ENCODE measurements at places on chromosomes 4 and X. TPM values are rescaled to one million over a fixed set of nuclear protein-coding genes. Genes with fewer than 3 reads are reported as not detected.

Gene MAGEB1
- polyA plus RNA-seq = not detected

Gene CHRNA9
- not detected for polyA plus RNA-seq

Gene CT45A10
- polyA plus RNA-seq = not detected

Gene SPANXC
- polyA plus RNA-seq = not detected

Gene MND1
- polyA plus RNA-seq = not detected

Gene EFHC2
- polyA plus RNA-seq = 0.22 TPM

Gene PABPC4L
- not detected for polyA plus RNA-seq

Gene BEND4
- polyA plus RNA-seq = 0.12 TPM

Gene MAB21L2
- polyA plus RNA-seq = not detected

Gene REELD1
- polyA plus RNA-seq = 0.94 TPM

- no peak overlapping the region for H3K27ac ChIP-seq
- no peaks in the 10 kb centered on the region for H3K4me1 ChIP-seq
- H3K36me3 ChIP-seq = no peaks in the 10 kb centered on the region
- H3K27me3 ChIP-seq = no peaks in the 10 kb centered on the region
- DNase-seq = no peak
- H3K4me3 ChIP-seq = no peak overlapping the region
These were observed 92.4 kb downstream of the CXCL13 start for GRCh38 chr4:77697860-77698590.

DNA sequence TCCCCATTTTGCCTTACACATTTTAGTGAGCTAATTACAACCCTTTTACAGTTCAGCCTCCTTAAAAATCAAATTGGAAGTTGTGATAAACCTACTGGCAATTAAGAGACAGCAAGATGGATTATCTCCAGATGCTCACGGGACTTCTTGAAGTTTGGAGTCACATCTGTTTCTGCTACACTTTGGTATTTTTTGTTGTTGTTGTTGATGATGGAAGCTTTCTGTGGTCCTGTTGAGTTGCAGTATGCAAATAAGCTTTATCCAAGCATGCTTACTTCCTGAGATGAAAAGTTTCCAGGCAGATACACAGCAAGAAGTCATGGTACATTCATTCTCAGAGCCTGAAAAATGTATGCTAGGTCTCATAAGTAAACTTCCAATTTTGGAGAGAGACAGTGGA is 670.0 kb upstream of the AMOT start:
- no peaks in the 10 kb centered on the region for H3K27me3 ChIP-seq
- H3K27ac ChIP-seq = no peak overlapping the region
- H3K36me3 ChIP-seq = no peaks in the 10 kb centered on the region
- DNase-seq = no peak

GRCh38 chr4:97153042-97153441 is 990.2 kb downstream of the STPG2 start:
- no peaks in the 10 kb centered on the region for H3K27me3 ChIP-seq
- H3K36me3 ChIP-seq = no peaks in the 10 kb centered on the region
- no peak overlapping the region for H3K4me3 ChIP-seq
- H3K4me1 ChIP-seq = no peaks in the 10 kb centered on the region
- H3K27ac ChIP-seq = no peak overlapping the region

DNA sequence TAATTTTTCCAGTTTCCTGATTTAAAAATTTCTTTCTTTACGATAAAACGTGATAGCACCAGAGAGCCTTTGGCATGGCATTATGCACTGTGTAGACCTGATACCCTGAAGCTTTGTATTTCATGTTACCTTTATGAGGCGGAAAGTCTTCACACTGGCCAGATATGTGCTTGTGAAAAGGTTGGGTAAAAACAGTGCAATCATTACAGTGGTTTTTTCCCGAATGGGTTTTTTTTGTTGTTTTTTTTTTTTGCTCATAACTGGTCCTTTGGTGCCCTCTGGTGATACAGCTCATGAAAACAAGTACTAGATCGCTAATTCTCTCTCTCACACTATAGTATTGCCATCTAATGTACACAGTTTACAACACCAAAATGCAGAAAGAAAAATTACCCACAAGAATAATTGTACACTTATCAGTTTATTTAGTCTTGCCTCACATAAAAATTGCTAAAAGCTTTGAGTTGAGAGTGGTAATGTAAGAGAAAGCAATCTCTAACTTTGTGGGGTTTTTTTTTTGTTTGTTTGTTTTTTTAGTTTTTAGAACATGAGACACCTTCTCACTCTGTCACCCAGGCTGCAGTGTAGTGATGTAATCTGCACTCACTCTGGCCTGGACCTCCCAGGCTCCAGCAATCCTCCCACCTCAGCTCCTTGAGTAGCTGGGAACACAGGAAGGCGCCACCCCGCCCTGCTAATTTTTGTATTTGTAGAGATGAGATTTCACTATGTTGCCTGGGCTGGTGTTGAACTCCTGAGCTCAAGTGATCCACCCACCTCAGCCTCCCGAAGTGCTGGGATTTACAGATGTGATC is 21.3 kb downstream of the SPCS3 start:
- peak; percentile 18 for DNase-seq
- H3K4me1 ChIP-seq = no peaks in the 10 kb centered on the region
- no peaks in the 10 kb centered on the region for H3K27me3 ChIP-seq
- no peak overlapping the region for H3K27ac ChIP-seq

GRCh38 chrX:103175944-103176753 is 38.8 kb upstream of the BEX4 start:
- peak; percentile 25 for DNase-seq
- H3K36me3 ChIP-seq = no peaks in the 10 kb centered on the region
- no peak overlapping the region for H3K27ac ChIP-seq
- no peaks in the 10 kb centered on the region for H3K4me1 ChIP-seq
- no peak overlapping the region for H3K4me3 ChIP-seq
- no peaks in the 10 kb centered on the region for H3K27me3 ChIP-seq

- H3K36me3 ChIP-seq = peaks cover 2% of the 10 kb centered on the region
- H3K4me3 ChIP-seq = no peak overlapping the region
- H3K27ac ChIP-seq = no peak overlapping the region
- H3K4me1 ChIP-seq = no peaks in the 10 kb centered on the region
- H3K27me3 ChIP-seq = no peaks in the 10 kb centered on the region
These were observed 22.4 kb upstream of the ARMCX4 start for GRCh38 chrX:101462892-101463291.

DNA sequence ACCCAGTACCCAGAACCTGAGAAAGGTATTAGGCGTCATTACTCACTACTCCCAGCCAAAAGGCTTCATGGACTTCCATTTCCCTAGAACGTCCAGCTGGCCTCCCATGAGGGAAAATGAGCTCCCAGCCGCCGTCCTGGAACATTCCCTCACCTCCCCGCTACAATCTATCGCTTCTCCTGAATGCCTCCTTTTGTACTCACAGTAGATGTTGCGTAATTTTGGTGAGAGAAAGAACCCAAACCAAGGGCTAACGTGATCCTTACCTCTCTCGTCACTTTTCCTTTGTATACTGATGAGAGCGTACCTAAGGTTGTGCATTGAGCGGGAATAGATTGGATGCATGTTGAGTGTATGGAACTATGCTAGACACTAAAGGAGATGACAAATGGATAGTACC is 161.9 kb downstream of the TENM3 start:
- H3K4me3 ChIP-seq = no peak overlapping the region
- no peaks in the 10 kb centered on the region for H3K36me3 ChIP-seq
- H3K27me3 ChIP-seq = no peaks in the 10 kb centered on the region
- no peaks in the 10 kb centered on the region for H3K4me1 ChIP-seq

DNA sequence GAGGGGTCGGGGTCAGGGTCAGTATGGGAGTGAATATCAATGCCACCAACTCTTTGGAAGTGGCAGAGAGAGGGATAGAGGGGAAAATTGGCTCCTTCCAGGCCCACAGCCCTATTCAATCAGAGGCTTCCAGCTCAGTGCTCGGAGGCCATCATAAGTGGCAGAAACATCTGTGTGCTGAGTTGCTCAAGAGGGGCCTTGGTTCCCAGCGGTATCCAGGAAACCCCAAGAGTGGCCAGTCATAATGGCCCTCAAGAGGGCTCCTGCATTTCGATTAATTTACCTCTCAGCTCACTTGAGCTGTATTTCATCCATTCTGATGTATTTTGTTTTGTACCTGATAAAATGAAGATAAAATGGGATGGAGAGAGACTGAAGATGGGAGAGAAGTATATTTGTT is 154.3 kb upstream of the EOLA2 start:
- no peak overlapping the region for H3K4me3 ChIP-seq
- no peaks in the 10 kb centered on the region for H3K4me1 ChIP-seq
- no peak overlapping the region for H3K27ac ChIP-seq
- no peaks in the 10 kb centered on the region for H3K27me3 ChIP-seq
- no peaks in the 10 kb centered on the region for H3K36me3 ChIP-seq
- no peak for DNase-seq

DNA sequence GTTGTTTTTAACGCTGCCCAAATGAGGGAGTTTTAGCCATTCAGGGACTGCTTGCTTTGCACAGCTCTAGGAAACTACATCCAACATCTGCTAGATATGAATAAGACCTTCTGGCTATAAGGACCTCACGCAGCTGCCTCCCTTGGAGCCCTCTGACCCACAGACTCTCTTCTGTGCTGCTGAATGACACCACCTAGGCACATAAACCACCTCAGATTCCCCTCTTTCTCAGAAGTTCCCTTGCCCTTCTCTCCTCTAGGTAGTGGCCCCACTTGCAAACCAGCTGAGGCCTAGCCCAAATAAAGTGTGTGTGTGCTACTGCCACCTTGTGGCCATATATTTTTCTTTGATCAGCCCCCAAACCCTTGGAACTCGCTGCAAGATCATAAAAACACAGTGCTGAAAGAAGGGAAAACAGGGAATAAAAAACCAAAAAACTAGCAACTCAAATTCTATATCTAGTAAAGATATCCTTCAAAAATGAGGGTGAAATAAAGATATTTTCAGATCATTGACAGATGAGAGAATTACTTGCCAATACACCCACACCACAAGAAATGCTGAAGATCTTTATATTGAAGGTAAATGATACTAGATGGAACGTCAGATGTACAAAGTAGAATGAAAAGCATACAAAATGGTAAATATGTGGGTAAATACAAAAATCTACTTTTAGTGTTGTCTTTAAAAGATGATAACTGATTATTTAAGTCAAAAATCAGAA is 265.9 kb downstream of the ADAMTS3 start:
- no peaks in the 10 kb centered on the region for H3K4me1 ChIP-seq
- DNase-seq = peak; percentile 2
- H3K27ac ChIP-seq = no peak overlapping the region
- no peak overlapping the region for H3K4me3 ChIP-seq

- no peaks in the 10 kb centered on the region for H3K4me1 ChIP-seq
- no peak overlapping the region for H3K4me3 ChIP-seq
- H3K36me3 ChIP-seq = no peaks in the 10 kb centered on the region
- no peaks in the 10 kb centered on the region for H3K27me3 ChIP-seq
- no peak overlapping the region for H3K27ac ChIP-seq
- no peak for DNase-seq
These were observed 901.8 kb downstream of the GLUD2 start for GRCh38 chrX:121949041-121949760.

- H3K4me3 ChIP-seq = no peak overlapping the region
- H3K27me3 ChIP-seq = peaks cover 4% of the 10 kb centered on the region
- DNase-seq = no peak
- H3K36me3 ChIP-seq = no peaks in the 10 kb centered on the region
- no peaks in the 10 kb centered on the region for H3K4me1 ChIP-seq
These were observed 22.1 kb downstream of the NHS start for GRCh38 chrX:17397074-17397473.

GRCh38 chrX:129634541-129634940 is 20.2 kb downstream of the APLN start:
- H3K4me1 ChIP-seq = no peaks in the 10 kb centered on the region
- no peaks in the 10 kb centered on the region for H3K36me3 ChIP-seq
- no peak overlapping the region for H3K27ac ChIP-seq
- H3K4me3 ChIP-seq = no peak overlapping the region
- no peaks in the 10 kb centered on the region for H3K27me3 ChIP-seq
- no peak for DNase-seq

- no peak overlapping the region for H3K27ac ChIP-seq
- no peak for DNase-seq
- H3K4me1 ChIP-seq = no peaks in the 10 kb centered on the region
- no peak overlapping the region for H3K4me3 ChIP-seq
These were observed 1.0 kb downstream of the SOX3 start for GRCh38 chrX:140503714-140504351.

GRCh38 chr4:153976954-153977353 is 188.1 kb upstream of the SFRP2 start:
- H3K36me3 ChIP-seq = no peaks in the 10 kb centered on the region
- H3K4me1 ChIP-seq = no peaks in the 10 kb centered on the region
- no peak for DNase-seq
- no peak overlapping the region for H3K4me3 ChIP-seq

DNA sequence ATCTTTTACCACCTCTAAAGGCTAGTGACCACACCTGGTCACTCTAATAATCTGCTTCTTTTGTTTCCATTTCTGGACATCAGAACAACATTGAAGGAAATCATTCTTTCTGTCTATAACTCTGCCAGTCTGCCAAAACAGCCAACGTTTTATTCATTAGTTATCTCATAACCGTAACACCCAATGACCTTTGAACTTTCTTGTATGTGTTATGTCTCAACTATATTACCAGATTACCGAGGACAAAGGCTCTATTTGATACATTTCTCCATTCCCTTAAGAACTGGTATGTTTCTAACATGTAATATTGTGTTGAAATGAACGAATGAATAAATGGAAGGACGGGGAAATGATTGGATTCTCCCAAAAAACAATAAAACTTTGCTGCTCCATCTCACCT is 152.7 kb downstream of the GABRB1 start:
- DNase-seq = no peak
- no peak overlapping the region for H3K4me3 ChIP-seq
- H3K27me3 ChIP-seq = peaks cover 14% of the 10 kb centered on the region
- no peak overlapping the region for H3K27ac ChIP-seq

DNA sequence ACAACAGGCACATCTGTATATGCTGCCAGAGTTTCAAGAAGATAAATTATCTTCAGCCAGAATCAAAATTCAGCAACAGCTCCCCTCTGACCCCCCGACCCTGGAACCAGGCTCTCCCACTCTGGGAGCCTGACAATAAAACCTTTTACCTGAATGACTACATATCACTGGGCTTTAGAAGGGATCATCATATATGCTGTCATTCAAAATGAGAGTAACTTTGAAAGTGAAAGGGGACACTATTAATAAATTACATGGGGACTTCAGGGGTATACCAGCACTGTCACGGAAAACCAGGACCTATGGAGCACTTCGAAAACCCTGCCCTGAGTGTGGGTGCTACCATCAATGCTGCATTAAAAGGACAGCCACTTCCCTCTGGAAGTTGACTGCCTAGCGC is 26.2 kb downstream of the TSPAN5 start:
- no peaks in the 10 kb centered on the region for H3K27me3 ChIP-seq
- DNase-seq = no peak
- H3K4me3 ChIP-seq = no peak overlapping the region
- no peak overlapping the region for H3K27ac ChIP-seq
- H3K36me3 ChIP-seq = no peaks in the 10 kb centered on the region

GRCh38 chr4:162061214-162061613 is 102.6 kb downstream of the FSTL5 start:
- H3K36me3 ChIP-seq = no peaks in the 10 kb centered on the region
- DNase-seq = no peak
- H3K4me1 ChIP-seq = no peaks in the 10 kb centered on the region
- H3K4me3 ChIP-seq = no peak overlapping the region
- no peak overlapping the region for H3K27ac ChIP-seq

- H3K27ac ChIP-seq = no peak overlapping the region
- peaks cover 2% of the 10 kb centered on the region for H3K27me3 ChIP-seq
- H3K4me3 ChIP-seq = no peak overlapping the region
- no peak for DNase-seq
These were observed 2.0 kb downstream of the TIGD4 start for GRCh38 chr4:152777488-152777887.

- no peak overlapping the region for H3K27ac ChIP-seq
- H3K4me3 ChIP-seq = no peak overlapping the region
- no peak for DNase-seq
- H3K36me3 ChIP-seq = peaks cover 5% of the 10 kb centered on the region
These were observed 91.0 kb downstream of the DHRSX start for GRCh38 chrX:2409796-2410195.

GRCh38 chr4:105088110-105088879 is 58.4 kb upstream of the TET2 start:
- no peaks in the 10 kb centered on the region for H3K36me3 ChIP-seq
- H3K4me1 ChIP-seq = peaks cover 13% of the 10 kb centered on the region
- peak; percentile 4 for DNase-seq
- no peaks in the 10 kb centered on the region for H3K27me3 ChIP-seq
- peak overlapping the region; percentile 9 for H3K27ac ChIP-seq
